ENCODE measurements at places on chromosomes 11 and 22.

DNA sequence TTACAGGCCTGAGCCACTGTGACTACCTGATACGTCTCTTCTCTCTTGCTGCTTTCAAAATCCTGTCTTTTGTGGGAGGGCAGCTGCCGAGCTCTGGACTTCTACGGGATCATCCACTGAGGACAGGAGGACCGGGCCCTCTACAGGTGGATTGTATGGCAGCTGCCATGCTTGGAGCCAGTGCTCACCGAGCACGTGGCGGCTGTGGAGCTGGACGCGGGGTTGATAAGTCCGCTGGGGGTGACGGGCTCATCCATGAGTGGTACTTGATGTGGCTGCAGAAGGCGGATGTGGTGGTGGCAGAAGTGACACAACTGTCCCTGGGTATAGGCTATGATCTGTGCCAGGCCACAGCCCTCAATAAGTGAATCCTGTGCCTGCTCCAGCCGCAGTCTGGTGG, 1.8 kb upstream of the CYP2D6 start:
- no peak for DNase-seq

DNA sequence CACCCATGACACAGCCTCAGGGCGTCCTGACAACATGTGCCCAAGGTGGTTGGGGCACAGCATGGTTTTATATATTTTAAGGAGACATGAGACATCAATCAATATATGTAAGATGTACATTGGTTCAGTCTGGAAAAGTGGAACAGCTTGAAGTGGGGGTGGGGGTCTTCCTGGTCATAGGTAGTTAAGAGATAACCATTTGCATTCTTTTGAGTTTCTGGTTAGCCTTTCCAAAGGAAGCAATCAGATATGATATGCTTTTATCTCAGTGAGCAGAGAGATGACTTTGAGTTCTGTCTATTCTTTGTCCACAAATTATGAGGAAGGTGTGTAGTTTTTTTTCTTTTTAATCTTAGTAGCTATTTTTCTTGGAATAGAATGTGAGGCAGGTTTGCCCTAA, 10.1 kb upstream of the ANAPC15 start:
- DNase-seq: no peak

DNA sequence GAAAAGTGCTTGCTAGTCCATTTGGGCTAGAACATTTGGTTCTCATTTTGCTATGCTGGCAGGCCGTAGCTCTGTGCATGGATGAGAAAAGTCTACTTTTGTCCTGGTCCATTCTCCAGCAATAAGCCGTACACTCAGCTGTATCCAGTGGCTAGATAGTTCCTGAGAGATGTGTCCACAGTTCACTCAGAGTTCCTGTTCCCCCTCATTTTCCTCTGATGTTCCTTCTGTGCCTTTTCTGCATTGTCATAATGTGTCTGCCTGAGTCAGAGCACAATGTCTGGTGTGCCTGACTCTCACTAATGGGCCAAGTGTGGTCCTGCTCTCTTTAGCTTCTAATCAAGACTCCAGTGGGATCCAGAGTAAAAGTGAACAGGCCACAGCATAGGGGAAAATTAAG, 215.7 kb upstream of the CTSC start:
- DNase-seq: no peak

GRCh38 chr11:101866619-101867491, 48.0 kb upstream of the CEP126 start:
- DNase-seq: no peak

- DNase-seq: no peak
These were observed 3.9 kb downstream of the DERL3 start for GRCh38 chr22:23834793-23835483.

DNA sequence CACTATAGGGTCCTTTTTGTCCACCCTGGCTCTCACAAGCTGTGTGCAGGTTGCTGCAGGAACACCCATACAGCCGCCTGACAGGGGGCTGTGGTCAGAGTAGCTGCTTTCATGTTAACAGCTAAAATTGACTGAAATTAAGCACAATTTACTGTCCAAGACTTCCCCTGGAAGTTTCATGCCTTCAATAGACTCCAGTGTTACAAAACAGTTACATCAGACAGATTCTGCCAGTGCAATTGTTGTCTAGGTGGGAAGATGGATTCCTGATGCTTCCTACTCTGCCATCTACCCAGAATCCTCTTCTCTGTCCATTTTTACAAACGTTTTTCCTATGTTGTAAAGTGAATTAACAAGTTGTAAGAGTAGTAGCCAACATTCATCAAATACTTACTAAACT, 5.3 kb upstream of the TSKU start:
- no peak for DNase-seq

DNA sequence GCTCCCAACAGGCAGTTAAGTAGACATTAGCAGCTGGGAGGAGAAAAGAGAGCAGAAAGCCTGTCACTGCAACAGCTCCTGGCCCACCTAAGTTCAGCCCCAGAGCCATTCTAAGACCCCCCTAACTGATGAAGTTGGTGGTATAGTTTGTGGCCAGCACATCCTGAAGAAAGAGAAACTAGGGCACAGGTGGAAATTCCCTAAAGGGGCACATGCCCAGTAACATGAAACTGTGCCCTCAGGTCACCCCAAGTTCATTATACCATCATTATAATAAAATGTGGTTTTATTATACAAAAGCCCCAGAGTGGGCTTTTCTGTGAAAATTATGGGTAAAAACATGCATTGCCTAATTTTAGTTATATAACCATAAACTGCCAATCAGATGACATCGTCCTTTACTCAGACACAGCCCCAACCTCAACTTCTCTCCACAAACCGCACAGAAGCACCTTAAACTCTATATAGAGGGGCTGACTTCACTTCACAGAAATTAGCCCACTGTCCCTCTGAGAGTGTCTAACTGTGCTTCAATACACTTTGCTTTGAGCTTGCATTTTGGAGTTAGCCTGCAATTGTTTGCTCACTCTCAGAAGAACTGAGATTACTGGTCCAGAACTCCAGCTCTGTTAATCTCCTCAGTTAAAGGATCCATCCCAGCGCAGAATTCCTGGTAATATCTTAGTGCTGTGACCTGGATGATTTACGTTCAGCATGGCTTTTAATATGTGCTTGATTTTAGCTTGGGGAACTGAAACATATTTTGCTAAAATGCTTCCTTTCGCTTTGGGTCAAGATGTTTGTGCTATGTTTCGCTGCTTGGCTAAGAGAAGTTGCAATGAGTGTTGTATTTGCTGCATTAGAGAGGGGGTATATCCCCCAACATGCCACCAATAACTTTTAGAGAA, 1.8 kb upstream of the APOL3 start:
- no peak for DNase-seq

DNA sequence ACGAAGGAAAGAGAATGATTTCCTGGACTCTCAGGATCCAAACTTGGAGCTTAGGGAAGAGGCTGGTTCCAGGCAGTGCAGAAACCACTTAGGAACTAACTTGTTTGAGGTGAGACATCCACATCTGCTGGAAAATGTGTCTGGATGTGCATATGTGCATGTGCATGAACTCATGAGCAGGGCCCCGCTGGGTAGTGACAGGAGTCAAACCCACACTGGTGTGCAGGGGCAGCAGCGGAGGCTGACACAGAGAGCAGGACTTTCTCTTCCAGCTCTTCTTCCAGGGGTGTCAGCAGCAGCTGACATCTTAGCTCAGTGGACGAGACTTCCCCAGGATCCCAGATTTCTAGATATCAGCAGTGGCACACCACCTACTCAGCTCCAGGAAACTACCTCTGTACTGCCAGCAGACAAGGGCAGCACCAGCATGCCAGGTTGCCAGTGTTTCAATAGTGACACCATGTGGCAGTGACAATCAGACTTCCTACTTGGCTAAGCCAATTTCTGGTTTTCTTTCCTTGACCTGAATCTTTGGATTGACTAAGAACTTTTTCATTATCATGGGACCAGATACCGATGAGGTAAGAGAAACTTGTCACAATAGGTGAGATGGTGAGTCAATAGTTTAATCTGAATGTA, 227.5 kb upstream of the ZC3H12C start:
- DNase-seq: no peak

- DNase-seq: no peak
These were observed 98.2 kb downstream of the PACS1 start for GRCh38 chr11:66168289-66168688.

DNA sequence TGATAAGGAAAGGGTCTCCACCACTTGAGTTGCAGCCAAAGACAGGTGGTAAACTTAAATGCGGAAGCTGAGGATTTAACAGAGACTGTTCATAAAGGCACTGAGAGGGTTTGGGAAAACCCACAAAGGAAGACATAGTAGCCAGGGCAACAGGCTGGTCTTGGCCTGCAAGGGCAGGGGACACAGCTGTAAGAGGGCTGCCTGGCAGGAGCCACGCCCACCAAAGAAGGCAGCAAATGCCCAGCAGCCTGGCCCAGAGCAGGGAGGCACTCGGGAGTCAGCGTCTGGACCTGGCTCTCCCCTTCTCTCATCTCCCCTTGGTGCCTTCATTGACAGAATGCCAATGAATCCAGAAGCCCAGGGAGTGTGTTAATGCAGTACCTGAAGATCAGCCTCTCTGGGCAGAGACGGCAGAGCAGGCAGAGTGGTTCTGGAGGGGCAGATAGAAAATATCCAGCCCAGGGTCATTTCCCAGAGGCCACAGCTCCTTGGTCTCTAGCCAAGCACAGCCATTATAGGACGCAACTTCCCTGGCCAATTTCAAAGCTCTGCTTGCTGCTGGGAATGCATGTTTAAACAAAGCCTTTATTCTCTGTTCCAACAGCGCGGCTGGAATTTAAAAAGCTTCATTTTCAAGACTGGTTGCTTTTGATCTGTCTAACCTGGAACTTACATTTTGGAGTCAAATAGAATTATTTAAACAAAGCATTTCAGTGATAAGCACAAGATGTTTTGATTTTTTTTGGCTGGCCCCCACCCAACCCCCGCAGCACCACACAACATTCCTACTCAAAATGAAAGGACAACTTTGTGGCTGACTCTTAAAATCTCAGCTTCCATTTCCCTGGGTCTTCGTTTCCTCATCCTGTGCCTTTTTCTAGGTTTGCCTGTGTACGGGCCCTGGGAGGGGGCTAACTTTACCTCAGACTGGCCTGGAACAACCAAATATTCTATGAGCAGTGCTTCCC, 125.6 kb upstream of the LMO1 start:
- no peak for DNase-seq

GRCh38 chr11:12071574-12071973, 38.8 kb upstream of the MICAL2 start:
- DNase-seq: no peak

DNA sequence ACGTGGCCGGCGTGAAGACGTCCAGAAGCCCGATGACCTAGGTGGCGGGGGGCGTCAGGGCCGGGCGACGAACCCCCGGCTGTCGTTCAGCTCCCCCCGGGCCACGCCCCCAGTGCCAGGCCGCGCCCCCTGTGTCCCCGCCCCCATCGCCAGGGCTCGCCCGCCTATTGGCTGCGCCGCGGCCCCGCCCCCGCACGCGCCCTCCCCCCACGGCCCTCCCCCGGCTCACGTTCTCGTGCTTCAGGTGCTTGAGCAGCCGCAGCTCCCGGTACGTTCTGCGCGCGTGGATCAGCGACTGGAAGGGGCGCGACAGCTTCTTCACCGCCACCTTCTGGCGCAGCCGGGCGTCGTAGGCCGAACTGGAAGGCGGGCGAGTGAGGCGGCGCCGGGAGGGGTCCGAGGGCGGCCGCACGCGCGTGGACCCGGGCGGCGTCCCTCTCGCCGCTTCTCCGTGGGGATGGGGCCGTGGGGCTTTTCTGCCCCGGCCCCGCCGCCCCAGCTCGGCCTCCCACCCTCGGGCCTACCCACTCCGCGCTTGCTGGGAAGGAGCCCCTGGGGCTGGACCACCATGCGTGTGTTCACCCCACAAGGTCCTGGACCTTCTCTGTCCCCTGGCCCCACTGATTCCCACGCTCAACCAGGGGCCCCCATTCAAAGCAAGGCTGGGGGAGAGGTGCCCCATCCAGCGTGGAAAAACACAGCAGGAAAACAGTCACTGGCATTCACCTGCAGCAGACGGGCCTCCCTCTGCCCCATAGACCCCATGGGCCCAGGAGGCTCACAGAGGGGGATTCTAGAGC, 2.4 kb downstream of the MAPK11 start:
- no peak for DNase-seq

DNA sequence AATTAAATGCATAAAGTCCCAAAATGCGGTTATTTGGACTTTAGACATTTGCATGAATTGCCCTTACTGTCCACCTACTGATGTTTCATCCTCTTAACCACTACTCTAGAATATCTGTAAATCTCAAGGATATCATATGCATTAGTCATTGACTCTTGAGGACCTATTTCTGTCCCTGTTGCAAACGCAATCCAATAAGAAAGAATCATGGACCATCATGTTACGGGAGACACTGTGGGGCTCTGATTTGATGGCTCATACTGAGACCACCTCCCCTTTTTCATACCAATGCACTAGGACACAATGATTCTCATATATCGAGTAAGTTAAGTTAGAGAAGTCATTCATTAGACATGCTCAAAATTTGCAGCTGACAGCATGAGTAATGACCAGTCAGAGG, 14.4 kb downstream of the POU2AF2 start:
- no peak for DNase-seq

DNA sequence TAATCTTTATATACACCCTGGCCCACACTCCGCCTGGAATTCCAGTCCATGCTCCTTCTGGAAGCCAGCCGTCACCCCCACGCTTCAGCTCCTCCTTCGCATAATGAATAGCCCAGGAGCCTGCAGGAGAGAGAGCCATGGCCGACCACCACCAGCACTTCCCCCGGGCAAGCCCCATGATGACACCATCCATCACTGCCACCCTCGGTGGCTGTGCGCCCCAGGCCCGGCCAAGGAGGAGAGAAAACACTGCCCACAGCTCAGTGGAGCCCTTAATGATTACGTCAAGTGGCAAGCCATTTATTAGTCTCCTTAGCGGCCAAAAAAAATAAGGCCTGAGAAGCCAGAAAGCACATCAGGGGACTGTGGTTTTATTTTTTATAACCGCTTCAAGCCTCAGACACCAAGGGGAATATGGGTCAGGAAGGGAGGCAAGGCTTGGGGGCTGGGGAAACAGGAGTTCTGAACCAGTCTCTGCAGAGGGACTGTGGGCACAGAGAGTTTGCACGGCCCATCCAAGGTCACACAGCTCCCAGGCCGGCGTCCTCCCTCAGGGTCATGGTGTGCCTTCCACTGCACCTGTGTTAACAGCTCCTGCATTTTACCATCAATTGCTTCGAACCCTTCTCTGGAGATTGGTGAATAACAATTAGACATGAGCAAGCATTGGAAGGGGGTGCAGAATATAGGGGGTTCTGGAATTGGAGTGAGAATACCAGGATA, 134.3 kb downstream of the MN1 start:
- no peak for DNase-seq

GRCh38 chr11:1762537-1763302, 1.0 kb downstream of the CTSD start:
- DNase-seq: no peak

GRCh38 chr22:17120711-17121232, 388 bp downstream of the TMEM121B start:
- no peak for DNase-seq

DNA sequence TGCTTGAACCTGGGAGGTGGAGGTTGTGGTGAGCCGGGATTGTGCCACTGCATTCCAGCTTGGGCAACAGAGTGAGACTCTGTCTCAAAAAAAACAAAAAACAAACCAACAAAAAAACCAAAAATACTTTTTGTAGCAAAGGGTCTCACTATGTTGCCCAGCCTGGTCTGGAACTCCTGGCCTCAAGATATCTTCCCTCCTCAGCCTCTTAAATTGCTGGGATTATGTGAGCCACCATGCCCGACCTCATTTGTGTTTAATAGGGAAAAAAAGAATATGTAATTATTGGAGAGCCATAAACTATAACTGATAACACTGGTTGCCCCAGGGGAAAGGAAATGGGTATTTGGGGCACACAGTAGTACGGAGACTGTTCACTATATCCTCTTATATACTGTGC, 19.7 kb downstream of the UVRAG start:
- DNase-seq: no peak

Data from fibroblast of skin of left biceps (primary cell).